ENCODE measurements at places on chromosomes 6 and 20.

- DNase-seq, result no peak
These were observed 54.3 kb downstream of the TCP11 start for GRCh38 chr6:35086636-35087360.

- no peak for DNase-seq
These were observed 68.1 kb downstream of the STAU1 start for GRCh38 chr20:49119988-49120387.

- DNase-seq, result no peak
These were observed 31.0 kb upstream of the SALL4 start for GRCh38 chr20:51833326-51833725.

GRCh38 chr20:52524861-52525260 is 333.3 kb upstream of the ZFP64 start:
- no peak for DNase-seq

DNA sequence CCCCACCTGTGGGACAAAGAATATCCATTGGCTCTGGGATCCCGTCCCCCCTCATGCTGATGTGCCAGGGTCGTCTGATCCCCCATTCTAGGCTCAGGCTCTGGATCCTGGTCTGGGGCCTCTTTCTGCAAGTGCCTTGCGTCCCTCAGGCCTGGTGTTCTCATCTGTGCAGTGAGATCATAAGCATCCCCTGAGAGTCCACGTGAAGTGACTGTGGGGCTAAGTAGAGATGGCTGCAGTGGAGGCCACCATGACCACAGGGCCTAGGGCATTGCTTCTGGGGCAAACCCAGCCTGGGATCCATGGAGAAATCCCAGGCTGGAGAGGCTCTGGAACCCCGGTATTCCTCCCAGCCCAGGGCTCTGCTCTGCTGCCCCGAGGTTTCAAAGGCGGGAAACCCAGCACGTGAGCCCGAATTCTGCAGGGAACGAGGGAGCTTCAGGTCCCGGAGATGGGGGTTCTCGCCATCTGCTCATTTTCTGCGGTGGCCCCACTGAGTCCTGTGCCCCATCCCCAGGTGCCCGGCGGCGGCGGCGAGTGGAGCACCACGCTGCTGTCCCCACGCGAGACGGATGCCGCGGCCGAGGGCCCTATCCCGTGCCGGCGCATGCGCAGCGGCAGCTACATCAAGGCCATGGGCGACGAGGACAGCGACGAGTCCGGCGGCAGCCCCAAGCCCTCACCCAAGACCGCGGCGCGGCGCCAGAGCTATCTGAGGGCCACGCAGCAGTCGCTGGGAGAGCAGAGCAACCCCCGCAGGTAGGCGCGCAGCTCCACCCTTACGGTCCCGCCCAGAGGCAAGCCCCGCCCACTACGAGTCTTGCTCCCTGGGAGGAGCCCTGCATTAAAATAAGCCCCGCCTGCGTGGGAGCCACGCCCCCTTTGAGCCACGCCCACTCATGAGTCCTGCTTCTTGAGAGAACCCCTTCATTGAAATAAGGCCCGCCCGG is 105.5 kb upstream of the MYL9 start:
- DNase-seq, result peak; percentile 26

- no peak for DNase-seq
These were observed 1681.9 kb downstream of the HACE1 start for GRCh38 chr6:103177791-103178190.

DNA sequence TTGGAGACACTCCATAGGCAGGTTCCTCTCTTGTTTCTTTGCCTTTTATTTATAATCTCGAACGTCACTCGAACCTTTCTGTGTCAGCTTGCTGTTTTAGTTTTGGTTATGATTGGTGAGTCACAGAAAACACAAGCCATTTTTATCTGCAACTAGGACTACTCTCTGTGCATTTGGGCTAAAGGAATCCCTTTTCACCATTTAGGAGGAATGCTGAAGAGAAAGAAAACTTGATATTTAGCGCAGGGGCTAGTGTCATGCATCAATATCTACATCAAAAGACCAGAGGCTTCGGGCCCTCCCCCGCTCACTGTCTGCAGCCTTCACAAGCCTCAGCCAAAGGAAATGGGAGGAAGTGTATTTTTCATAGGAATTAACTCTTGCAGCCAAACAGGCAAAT is 507.8 kb upstream of the CITED2 start:
- DNase-seq, result peak; percentile 40

DNA sequence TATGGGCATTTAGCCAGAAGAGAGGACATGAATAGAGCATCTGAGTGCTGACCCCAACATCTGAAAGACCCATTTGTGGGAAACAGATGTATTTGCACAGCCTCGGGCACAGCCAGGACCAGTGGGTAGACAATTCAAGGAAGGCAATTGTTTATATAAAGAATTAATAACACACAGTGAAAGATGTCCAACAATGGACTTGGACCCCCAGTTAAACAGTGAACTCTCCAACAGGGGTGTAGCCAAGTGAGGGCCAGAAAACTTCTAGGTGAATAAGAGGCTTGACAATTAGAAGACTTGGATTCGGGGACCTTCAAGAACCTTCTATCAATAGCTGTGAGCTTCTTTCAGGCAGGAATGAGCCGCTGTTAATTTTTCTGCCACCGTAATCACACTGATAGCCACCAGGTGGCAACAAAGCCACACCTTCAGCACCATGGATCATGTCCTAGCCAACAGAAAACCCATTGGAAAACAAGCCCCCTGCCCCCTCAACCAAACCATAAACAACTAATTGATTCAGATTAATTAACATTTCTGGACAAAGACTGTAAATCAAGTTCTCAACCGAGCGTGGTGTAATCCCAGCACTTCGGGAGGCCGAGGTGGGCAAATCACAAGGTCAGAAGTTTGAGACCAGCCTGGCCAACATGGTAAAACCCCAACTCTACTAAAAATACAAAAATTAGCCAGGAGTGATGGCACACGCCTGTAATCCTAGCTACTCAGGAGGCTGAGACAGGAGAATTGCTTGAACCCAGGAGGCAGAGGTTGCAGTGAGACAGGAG is 8.8 kb upstream of the SRSF6 start:
- DNase-seq, result peak; percentile 72

DNA sequence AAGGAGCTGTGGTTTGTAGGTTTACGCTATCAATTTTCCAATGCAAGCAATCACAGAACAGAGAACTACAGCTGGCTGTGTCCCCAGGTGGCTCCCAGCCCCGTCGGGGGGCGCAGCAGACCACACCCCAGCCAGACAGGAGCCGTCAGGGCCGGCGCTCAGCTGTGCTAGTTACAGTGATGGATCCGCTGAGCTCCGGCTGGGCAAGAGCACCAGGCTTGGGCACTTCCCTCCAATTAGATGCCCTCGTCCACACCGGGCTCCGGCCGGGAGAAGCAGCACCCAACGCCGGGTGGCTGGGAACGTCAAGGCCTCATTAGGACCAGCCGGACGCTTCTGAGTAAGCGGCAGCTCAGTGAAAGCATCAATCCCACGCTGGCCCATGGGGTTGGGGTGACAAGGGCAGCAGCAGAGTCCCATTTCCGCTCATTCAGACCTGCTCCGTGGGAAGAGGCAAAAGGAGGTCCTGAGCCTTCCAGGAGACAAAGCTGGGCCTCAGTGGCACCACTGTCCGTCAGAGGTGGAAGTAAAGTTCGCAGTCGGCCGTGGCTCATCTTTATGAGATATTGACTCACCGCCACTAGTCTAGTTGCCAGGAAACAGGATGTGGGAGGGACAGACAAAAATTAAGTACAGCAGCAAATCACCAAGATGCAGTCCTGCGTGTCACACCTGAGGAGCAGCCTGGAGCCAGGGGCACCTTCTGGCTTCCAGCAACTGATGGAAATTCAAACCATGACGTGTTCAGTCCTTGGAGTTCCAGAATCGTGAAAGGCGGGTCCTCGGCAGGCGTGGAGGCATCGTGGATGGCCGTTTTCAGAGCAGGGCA is 164.1 kb downstream of the TAF4 start:
- DNase-seq, result peak; percentile 11

DNA sequence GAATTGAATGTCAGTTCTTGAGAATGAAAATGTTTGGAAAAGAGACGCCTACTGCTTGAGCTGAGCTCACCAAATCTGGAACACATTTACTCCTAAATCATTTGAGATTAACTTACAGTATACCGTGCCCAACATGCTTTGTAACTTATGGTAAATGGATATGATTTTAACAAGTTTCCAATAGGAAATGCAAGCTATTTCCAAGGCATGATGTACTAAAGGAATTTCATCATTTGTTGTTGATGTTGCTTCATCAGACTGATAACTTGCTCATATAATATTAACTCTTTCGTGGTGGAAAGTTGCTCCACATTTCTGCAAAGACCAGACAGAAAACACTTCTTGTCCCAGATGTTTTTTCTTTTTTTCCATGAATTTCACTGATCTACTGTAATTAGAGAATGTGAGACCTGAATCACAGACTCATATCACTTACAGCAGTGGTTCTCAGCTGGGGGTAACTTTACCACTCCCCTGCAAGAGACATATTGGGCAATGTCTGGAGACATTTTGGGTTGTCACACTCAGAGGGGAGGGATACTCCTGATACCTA is 116.6 kb upstream of the TRAF3IP2 start:
- no peak for DNase-seq

DNA sequence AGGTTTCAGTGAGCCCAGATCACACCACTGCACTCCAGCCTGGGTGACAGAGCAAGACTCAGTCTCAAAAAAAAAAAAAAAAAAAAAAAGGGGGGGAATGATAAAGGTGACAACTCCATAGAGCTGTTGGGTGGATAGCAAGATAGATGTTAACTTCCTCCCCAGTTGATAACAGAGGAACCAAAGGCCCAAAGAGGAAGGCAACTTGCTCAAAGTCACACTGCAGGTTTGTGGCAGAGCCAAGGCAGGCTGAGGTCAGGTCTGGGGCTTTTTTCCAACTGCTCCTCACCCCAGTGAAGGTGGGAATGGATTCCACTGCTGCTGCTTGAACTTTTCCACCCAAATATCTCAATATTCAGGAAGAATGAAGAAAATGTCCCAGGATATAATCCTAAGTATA is 26.7 kb downstream of the HCK start:
- DNase-seq, result peak; percentile 50

DNA sequence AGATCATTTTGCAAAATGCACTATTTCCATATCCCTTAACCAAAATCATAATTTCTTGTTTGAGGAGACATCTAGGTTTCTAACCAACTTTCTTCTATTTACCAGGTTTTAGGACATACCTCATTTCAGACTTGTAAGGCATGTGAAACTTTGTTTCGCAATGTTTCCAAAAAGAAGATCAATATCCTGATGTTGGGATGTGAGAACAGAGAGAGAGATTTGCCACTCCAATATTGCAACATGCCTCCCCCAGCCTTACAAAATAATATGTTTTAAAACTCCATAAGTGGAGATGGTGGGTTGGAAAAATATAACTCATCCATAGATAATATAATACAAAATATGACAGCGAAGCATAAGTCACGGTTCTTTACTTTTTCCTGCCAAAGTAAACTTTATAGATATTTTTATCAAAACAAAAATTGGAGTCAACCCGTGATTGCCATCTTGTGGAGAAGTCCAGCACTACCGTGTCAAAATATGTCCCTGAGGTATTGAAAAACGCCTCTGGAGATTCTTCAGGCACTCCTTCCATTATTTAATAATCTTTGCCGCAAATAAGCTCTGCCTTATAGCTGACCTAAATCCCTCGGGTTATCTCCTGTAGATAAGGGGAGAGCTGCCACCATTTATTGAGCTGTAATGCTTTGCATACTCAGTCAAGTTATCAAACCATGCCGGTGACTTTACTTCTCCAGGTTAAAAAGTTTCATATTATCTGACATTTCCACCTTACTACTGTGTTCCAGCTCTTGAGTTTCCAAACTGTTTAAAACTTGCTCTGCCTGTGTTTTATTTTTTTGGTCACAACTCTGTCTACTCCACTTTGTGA is 534.2 kb downstream of the HACE1 start:
- DNase-seq, result peak; percentile 23

- no peak for DNase-seq
These were observed 58.1 kb downstream of the RNF217 start for GRCh38 chr6:125020385-125020784.

DNA sequence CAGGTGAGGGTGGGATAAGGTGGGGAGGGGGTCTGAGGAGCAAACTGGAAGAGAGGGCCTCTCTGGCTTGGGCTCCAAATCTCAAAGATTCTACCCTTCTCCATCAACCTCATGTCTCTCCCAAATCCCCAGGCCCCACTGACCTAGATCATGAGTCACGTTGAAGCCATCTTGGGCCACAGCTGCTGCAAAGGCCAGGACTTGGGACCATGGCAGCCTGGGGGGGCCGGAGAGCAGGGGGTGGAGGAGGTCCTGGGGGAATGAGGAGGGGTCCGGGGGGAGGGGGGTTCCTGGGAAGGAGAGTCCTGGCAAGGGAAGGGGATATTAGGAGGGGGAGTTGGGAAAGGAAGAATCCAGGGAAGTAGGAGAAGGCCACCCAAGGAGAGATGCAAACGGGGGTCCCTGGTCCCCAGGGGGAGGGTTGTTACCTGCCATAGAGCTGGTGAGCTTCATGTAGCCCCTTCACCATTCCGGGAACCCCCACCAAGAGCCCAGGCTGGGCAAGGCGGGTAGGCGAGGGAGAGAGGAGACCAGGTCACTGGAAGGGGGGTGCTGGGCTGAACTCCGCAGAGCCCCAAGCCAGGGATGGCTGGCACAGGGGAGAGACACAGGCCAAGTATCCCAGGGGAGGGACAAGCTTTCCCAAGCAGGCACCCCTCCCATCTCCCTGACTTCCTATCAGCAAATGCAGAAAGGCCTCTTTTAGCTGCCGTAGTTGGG is 12.7 kb downstream of the GGT7 start:
- DNase-seq, result no peak

- DNase-seq, result no peak
These were observed 189.3 kb downstream of the PREX1 start for GRCh38 chr20:48638546-48638945.

DNA sequence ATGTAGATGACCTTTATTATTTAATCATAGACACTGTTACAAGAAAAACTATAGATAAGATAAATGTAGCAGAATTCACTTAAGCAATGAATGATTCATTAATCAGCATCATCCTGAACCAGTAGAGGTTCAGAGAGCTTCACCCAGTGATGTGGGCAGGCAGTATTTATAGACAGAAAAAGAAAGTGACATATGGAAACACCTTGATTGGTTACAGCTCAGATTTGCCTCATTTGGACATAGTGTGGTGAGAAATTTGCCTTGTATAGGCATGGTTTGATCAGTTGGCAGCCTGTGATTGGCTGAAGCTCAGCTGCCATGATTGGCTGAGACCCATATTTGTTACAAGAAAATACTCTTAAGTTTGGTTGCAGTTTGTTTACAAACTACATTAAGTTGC is 4.6 kb downstream of the C6orf58 start:
- no peak for DNase-seq

DNA sequence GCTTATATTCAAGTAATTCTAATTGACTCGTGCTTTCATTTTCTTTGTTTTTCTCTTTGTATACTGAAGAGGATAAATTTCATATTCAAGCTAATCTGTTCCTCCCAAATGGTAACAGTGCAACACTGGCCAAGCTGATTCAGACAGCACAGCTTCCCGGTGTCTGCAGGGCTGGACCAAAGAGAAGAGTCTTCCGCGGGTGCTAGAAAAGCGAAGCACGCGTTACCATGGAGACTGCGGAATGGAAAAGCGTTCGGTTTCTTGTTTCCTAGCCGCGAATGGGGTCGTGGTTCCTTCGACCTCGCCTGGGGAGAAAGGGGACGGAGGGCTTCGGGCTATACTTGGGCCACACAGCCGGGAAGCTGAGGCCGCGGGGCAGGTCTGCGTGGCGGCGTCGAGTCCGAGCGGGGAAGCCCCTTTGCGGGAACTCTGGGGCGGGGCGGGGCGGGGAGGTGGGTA is 6.2 kb upstream of the ZNF311 start:
- peak; percentile 66 for DNase-seq

Measured in KBM-7 (cell line).